ENCODE measurements at places on chromosomes 1 and 21.

GRCh38 chr1:230517326-230517725 lies 91.2 kb upstream of the PGBD5 start:
- DNase-seq: no peak

- DNase-seq: no peak
These were observed 548.8 kb upstream of the ADAMTS5 start for GRCh38 chr21:27515676-27516075.

DNA sequence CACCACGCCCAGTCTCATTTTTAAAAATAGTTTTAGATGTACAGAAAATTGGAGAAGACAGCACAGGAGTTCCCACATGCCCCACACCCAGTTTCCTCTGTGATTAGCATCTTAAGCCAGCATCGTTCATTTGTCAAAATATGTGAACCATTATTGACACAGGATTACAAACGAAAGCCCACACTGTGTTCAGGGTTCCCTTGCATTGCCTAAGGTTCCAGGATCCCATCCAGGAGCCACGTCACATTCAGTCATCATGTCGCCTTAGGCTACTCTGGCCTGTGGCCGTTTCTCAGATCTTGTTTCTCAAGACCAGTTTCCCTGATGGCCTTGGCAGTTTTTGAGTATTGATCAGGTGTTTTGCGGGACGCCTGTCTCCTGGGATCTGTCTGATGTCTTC lies 34.7 kb upstream of the TNFRSF1B start:
- DNase-seq: no peak

DNA sequence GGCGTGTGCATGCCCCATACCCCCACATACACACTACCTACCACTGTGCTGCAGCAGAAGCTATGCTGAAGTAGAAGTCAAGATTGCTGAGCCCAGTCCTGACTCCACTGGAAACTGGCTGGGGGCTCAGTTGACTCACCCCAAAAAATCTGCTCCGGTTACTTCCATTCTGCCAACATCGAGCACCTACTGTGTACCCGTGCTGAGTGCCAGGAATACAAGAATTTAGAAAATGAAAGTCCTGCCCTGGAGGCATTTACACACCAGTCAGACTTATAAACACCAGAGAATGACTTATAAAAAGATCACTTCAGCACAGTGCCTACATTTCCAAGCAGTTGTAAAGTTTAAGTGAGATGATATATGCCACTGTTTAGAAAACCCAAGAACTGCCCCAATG lies 99.1 kb downstream of the NMNAT2 start:
- DNase-seq: no peak

DNA sequence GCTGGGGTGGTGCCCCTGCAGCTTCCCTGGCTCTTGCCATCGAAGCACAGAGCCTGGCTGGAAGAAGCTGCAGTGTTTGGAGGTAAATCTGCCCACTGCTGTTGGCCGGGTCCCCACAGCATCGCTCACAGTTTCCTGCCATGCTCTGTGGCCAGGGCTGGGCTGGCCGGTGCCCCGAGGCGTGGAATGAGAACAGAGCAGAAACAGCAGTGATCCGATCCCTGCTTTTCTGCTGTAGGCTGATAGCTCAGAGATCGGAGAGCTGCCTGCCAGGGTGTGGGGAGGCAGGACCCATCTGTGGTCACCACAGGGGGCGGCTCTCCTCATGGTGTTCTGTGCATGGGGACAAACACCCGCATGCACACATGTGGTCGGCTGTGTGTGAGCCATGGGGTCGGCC lies 11.5 kb downstream of the SLC45A1 start:
- DNase-seq: no peak

DNA sequence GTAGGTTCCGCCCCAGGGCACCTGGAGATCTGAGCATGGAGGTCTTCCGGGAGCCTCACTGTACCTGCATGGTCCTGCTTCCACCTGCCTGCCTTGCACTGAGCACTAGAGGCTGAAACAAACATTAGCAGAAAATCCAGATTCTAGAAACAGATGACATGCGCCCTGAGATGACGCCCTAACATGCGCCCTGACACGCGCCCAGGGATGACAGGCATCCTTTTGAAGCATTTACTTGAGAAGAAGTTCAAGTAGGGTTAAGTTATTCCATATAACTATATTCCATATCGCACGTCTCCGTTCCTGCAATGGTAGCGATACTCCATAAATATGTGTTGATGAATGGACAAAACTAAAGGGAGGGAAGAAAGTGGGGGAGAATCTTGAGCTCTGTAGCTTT lies 13.7 kb downstream of the ACTA1 start:
- no peak for DNase-seq

DNA sequence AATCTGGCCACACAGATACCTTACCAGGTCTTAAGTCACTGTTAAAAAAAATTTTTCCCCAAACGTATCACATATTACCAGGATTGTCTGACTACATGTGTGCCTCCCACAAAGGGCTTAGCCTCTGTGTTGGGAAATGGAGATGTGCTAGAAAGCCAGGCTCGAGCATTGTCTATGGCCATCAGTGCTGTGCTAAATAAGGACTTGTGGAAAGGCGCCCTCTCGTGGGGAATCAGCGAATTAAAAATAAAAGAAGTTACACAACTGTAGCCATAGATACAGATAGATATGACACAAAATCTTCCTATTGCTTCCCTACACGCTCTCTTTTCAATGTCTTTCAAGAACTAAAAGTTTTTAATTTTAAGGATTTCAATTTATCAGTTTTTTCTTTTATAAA lies 47.5 kb upstream of the CRNN start:
- DNase-seq: no peak

DNA sequence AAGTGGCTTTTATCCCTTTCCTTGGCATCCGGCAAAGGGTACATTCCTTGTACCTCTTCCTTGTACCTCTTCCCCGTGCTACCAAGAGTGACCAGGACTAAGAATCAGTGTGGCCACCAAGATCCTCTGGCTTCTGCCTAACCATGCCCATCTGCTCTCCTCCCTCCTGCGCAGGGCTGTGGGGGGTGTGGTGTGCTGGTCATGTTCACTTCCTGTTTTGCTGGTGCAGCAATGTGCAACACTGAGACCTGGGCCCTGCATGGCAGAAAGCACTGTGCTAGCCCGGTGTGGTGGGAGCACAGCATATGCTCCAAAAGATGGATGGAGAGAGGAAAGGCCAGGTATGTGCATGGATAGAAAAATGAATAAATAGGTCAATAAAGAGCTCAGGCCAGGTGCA lies 33.3 kb upstream of the TENT5C start:
- DNase-seq: no peak

- no peak for DNase-seq
These were observed 6.0 kb upstream of the CITED4 start for GRCh38 chr1:40868051-40868723.

- no peak for DNase-seq
These were observed 6.2 kb upstream of the ERO1B start for GRCh38 chr1:236287757-236288619.

DNA sequence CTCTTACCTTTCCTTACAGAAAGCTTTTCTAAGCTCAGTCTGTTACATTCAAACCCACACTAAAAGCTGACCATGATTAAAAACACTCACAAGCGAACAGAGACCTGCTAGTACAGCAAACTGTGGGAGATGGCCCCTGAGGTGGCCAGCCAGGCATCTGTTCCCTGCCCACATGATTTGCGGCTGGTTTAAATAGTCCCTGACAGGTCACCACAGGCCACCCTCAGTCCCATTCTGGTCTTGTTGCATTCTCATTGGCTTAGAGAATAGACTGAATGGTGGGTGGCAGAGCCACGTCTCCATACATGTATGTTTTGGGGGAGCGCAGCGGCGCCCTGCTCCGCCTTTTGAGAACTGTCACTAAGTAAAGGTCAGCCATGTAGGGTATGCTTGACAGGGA lies 2.3 kb upstream of the ACTA1 start:
- no peak for DNase-seq

DNA sequence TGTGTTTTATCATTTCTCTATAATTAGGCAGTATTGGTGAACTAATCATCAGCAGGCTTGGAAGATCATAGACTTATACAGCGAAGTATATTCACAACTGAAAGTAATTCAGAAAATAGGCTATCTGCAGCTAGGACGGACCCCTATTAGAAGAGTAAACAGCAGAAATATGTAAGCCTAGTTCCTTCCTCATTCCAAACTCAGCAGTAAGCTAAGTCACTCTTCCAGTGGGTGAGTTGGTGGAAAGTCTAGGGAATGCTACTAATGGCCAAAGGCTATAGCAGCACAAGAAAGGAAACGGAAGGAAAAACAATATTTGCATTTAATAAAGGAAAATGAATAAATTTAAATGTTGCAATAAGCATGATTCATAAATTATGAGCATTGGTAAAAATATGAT lies 918.1 kb upstream of the TMPRSS15 start:
- no peak for DNase-seq

- DNase-seq: no peak
These were observed 63.6 kb upstream of the KIF26B start for GRCh38 chr1:245091171-245091621.

DNA sequence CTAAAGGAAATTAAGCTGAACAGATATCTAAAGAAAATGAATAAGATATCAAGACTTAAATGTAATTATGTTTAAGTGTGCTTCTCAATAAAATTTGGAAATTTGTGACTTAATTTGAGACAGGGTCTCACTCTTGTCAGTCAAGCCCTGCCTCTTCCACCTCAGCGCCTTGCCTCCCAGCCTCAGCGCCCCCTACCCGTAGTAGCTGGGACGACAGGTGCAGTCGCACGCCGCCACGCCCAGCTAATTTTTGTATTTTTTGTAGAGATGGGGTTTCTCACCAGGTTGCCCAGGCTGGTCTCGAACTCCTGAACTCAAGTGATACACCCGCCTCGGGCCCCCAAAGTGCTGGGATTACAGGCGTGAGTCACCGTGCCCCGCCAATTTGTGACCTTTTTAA lies 117.0 kb downstream of the CLEC20A start:
- DNase-seq: no peak

DNA sequence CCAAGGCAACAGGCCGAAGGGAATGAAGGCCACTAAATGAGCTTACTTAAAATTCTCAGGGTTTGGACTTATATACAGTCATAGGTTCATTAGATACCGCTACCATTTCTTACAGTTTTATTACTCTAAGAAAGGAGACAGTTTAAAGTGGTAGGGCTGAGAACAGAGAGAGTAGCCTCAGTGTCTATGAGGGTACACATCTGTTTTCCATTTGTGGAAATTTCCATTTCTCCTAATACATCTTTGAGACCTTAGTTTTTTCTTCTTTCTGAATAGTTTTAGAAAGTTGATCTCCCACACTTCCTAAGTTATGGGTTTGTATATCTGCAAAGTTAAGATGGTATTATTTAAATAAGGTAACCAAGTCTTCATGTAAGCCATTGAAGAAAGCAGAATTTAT lies 1279.1 kb downstream of the NCAM2 start:
- DNase-seq: no peak

- no peak for DNase-seq
These were observed 80.3 kb downstream of the SCMH1 start for GRCh38 chr1:41161846-41162245.

GRCh38 chr21:29098156-29098555 lies 24.7 kb upstream of the CCT8 start:
- no peak for DNase-seq

DNA sequence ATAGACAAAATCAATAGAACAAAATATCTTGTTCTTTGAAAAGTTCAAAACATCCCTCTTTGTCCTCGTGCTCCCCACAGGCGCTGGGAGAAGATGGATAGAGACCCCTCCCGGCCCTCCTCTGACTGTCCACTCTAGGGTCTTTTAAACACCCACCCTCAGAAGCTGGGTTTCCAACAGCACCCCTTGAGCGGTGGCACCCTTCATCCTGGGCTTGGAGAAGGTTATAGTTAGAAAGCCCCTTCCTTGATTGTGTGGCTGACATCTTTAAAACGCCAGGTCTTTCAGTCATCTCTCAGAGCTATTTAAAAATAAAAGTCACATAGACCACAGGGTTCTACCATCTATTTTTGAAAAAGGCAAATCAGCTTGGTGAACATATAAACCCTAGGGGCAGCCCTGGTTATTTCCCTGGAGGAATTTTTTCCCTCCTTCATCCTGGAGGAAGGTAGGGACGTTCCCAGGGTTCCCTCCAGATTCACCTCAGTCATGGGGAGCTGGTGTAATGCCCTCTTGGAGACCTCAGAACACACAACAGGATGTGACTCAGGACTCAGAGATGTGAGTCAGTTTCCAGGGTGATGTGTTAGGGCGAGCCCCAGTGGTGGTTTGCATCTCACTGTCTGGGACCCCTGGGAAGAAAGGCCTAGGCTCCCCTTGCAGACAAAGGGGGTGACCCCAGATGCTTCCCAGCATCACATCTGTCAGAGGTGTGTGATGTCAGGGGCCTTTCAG lies 138.5 kb downstream of the CLIC6 start:
- peak; percentile 73 for DNase-seq

DNA sequence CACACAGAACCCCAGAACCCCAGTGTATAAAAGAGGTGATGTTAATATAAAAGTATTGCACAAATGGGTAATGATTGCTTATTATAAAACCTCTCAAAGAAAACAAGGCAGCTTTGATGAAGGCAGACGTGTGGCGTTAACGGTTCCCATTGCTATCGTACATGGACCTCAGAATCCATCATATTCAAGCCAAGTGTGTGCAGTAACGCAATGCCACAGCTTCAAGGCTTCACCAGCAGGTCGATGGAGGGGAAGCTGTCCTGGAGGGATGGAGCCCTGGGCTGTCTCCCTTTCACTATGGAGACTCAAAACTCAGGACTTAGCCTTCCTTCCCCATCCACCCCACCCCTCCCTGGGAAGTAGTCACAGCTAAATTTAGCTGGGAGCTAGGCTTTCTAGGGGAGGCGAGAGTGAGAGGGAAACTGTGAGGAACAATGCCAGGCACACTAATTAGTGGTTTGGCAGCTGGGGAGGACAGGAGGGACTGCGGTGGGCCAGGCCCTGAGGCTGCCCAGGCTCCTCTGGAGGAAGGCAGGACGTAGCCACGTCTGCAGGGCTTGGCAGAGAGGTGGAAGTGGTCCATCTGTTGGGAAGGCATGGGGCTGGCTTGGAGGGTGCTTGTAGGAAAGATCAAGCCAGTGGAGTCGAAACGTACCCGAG lies 121.2 kb downstream of the HMGB4 start:
- no peak for DNase-seq

DNA sequence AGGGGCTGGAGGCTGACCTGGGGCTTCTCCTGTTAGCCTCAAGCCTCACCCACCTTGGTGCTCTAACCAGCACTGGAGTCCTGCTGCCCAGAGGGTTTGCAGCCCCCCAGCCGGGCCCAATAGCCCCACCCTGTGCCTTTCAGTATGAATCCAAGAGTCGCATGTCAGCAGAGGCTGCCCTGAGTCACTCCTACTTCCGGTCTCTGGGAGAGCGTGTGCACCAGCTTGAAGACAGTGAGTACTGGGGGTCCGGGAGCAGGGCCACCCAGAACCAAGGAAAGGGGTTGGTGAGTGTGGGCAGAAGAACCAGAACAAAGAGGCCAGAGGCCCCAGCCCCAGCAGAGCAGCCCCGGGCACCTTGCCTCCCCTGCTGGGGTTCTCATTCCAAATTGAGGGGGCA lies 25.6 kb downstream of the CDK18 start:
- DNase-seq: no peak

GRCh38 chr1:151816548-151817352 lies 11.5 kb upstream of the LINGO4 start:
- DNase-seq: no peak

GRCh38 chr1:202348005-202348508 lies 442 bp upstream of the PPP1R12B start:
- no peak for DNase-seq
